ENCODE measurements at places on chromosomes 3 and 15.

DNA sequence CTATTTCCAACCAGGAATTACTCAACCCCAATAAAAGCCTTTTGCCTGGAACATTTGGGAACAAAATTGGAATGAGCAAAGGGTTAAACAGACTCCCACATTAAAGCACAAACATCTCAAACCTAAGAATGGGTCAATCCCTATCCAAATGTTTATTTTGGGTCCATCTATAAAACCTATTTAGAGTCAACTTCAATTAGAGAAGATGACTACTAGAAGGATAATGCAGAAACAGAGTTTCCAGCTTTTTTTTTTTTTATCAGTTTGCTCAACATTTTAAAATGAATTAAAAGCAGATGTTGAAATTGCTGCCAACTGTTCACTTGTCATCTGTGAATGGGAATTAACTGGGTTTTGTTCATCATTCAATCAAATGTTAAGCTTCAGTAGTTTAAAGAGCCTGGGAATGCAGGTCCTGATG is 4.1 kb upstream of the TBC1D23 start:
- DNase-seq = no peak

DNA sequence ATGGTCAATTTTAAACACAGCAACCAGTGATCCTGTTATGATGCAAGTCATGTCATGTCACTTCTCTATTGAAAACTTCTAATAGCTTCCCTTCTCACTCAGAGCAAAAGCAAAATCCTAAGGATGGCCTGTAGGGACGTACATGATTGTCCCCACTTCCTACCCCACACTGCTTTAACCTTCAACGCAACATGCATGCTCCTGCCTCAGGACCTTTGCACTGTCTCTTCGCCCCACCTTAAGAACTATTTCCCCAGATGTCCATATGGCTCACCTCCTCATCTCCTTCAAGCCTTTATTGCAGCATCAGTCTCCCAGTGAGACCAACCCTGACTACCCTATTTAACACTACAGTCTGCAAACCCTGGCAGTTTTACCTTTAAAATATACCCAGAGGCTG is 214.1 kb upstream of the CHRM5 start:
- no peak for DNase-seq

DNA sequence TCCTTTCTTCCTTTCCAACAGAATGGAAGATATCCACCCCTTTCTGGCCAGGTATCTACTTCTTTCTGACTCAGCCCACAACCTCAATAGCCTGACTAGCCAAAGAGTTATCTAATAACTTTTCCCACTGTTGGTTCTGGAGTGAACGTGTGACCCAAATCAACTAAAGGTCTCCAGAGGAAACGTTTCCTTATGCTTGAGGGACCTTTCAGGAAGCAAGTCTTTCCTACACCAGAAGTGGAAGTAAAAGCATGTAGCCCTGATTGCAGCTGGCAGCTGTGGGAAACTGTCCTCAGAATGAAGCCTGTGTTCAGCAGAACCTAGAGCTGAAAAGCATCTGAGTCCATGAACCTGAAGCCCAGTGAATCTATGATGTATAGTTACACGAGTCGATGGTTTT is 34.7 kb upstream of the PHLDB2 start:
- DNase-seq = no peak

DNA sequence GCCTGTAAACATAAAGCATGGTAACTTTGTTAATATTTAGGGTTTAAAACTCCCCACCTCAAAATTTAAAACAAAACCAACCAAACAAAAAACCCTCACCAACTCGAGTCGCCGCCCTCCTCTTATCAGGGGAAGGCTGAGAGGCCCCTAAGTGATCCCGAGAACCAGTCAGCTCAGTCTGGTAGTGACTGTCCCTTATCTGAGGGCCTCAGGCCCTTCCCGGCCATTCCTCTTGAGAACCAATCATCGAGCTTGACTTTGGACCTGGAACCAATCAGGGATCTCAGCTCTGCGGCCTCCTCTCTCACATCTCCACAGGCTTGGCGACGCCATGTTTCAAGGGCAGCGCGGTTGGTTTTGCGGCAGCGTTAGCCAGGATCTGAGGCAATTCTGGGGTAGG is at the start of gene TERB2:
TERB2 (plus strand) TSS at position 300 of the 400 bp plus-strand sequence; CDS start at position 332, 32 bp downstream.
- DNase-seq = no peak

DNA sequence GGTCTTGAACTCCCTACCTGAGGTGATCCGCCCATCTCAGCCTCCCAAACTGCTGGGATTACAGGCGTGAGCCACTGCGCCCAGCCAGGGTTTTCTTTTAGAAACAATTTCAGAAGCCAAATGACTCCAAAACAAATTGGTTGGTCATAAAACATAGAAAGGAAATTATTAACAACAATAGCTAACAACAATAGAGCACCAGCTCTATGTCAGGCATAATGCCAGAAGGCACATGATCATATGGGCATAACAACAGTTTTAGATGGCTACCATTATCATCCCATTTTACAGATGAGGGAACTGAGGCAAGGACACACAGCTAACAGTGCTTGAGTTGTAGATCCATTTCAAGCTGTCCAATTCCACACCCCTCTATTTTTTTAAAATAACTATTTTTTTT is 22.2 kb upstream of the RAF1 start:
- DNase-seq = no peak

- no peak for DNase-seq
These were observed 36.0 kb downstream of the NECTIN3 start for GRCh38 chr3:111107662-111108035.

GRCh38 chr15:79089331-79089889 is 1.2 kb downstream of the RASGRF1 start:
- peak; percentile 33 for DNase-seq

GRCh38 chr3:186366206-186366605 is 4.2 kb upstream of the DGKG start:
- DNase-seq = no peak

- DNase-seq = no peak
These were observed 9.1 kb upstream of the OXTR start for GRCh38 chr3:8778475-8778874.

- no peak for DNase-seq
These were observed 5.0 kb downstream of the TMEM207 start for GRCh38 chr3:190444576-190445145.

GRCh38 chr3:142802891-142803290 is 79.1 kb downstream of the TRPC1 start:
- DNase-seq = no peak

DNA sequence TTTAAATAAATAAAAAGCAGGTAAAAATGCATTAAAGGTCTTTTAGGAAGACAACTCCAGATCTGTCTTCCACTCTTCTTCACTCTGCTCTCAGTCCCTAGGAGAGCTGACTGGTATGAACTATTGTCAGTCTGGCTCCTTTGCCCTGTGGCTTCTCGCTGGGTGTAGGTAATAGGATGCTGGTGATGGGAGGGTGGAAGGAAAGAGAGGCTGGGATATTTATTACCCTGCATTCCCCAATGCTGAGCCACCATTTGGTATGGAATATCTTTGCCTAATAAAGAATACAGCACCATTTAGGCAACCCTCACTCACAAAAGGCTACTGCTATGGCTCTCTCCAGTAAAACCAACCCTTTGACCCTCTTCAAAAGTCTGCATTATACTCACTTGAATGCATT is 326.9 kb downstream of the CNTN3 start:
- DNase-seq = no peak

GRCh38 chr15:39539973-39540558 is 40.8 kb upstream of the THBS1 start:
- no peak for DNase-seq

DNA sequence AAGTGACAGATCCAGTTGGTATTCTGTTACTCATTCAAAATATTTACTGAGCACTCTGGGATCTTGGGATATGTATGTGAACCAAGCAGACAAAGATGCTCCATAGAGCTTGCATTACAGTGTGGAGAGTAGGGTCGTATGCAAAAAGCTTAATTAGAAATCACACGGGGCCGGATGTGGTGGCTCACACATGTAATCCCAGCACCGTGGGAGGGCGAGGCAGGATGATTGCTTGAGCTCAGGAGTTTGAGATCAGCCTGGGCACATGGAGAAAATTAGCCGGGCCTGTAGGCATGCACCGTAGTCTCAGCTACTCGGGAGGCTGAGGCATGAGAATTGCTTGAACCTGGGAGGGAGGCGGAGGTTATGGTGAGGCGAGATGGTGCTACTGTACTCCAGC is 68.7 kb upstream of the MB21D2 start:
- DNase-seq = no peak

GRCh38 chr15:65095011-65095746 is 18.6 kb downstream of the KBTBD13 start:
- DNase-seq = no peak

- DNase-seq = no peak
These were observed 307.4 kb upstream of the DPPA4 start for GRCh38 chr3:109644746-109645145.

DNA sequence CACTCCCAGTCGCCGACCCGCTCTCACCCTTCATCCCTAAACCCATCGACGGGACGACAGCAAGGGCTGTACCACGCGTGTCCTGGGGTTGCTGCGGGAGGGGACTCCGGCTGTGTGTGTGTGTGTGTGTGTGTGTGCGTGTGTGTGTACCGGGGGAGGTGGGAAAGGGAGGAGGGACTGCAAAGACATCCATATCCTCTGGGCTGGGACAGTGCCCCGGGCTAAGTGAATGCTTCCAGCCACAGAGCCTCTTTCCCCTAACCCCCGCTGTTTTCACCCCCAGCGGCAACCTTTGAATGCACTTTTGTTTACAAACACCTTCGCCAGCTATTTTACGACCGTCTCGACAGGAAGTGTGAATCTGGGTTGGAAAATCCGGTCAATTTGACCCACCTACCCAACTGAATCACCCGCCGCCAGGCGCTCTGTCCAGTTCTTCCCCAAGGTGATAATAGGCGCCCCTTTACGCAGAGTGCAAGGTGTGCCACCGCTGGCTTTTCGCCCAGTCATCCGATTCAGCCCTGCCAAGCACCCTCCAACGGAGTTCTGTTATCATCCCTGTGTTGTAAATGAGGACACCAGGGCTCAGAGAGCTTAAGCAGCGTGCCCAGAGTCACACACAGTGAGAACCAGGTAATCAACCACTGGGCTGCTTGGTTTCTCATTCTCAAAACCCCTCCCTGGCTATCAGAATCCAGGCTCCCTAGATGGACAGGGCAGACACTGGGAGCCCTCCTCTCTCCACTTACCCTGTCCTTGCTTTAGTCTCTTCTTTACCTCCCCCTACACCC is 739 bp upstream of the AMOTL2 start:
- DNase-seq = no peak

GRCh38 chr3:150763841-150764483 is 993 bp upstream of the SIAH2 start:
- DNase-seq = peak; percentile 18

GRCh38 chr3:82676356-82677026 is 915.0 kb upstream of the GBE1 start:
- no peak for DNase-seq

DNA sequence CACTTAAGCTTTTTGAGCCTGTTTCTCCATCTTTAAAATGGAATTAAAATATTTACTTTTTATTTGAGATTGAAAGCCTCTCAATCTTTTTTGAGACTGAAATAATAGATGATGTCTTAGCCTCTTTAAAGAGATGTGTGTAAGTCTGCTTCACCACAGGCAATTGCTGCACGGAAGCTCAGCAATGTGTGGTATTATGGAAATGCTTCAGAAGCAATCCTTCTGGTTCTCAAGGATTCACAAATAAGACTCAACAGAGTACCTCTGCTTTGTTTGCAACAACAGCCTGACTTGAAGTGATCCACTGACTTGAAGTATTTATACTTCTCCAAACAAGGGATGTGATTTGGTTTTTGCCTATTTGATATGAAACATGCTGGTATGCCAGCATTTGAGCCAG is 332.0 kb upstream of the RASGRP1 start:
- DNase-seq = no peak

GRCh38 chr3:172279191-172279640 is 169.0 kb downstream of the GHSR start:
- no peak for DNase-seq

DNA sequence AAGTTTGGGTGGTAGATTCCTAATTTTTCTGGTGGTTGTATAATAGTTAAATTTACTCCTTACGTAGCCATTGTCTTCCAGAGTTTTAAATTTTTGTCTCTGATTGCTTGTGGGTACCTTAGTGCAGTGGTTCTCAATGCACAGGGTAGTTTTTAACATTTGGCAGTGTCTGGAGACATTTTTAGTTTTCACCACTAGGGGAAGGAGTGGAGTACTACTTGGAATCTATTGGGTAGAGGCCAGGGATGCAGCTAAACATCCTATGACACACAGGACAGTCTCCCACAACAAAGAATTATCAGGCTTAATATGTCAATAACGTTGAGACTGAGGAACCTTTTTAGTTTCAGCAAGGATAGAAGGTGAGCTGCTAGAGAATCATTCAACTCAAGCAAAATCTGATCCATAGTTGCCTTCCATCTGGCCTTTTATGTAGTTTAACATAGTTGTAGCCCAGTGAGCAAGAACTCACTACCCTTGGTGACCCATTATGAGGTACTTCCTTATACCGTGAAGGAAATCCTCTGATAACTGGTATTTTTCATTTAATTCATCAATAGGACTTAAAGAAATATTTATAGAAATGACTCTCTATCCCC is 8.6 kb upstream of the STX19 start:
- peak; percentile 30 for DNase-seq

DNA sequence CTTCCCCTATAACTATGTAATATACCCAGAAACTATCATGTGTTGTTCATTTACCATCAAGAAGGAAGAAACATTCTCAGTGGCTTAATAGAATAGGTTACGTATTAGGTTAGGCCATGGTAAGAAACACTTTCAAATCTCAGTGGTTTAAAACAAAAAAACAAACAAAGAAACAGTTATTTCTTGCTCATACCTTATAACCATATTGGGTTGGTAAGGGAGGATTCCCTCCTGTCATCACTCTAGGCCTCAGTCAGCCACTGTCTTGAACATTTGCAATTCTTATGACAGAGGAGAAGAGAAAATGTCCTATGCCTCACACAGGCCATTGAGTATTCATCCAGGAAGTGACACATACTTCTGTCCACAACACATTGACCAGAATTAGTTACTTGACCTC is 727.7 kb upstream of the NECTIN3 start:
- no peak for DNase-seq

- no peak for DNase-seq
These were observed 184.0 kb upstream of the LYSMD4 start for GRCh38 chr15:99917252-99917651.

GRCh38 chr3:161054860-161055604 is 50.1 kb downstream of the B3GALNT1 start:
- no peak for DNase-seq

DNA sequence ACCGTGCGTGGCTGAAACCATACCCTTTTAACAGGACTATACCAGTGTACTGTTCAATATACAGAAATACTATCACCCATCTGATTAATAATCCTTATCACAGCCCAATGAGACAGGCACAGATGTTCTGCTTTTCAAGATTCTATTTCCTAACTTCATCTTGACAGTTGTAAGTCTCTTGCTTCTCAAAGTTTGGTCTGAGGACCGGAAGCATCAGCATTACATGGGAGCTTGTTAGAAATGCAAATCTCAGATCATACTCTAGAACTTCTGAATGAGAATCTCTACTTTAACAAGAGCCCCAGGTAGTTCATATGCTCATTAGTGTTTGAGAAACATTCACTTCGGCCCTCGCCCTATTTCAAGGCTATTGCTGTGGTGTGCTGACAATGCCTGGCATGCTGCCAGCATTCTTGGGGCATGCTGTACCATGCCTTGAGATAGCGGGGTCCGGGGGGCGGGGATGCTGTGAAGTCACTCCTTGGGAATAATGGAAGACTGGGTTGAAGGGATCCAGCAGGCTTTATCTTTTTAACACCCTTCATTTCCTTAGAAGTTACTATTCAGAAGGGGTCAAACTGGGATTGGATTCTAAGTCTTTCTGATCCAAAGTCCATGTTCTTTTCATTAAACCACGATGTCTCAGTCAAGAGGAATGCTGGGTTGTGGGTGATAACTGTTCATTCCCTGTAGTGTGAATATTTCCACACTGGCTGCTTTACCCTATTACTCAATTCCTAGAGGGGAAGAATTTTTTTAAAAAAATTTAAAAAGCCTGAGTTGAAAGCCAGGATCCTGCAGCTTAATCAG is 194.7 kb downstream of the LPP start:
- no peak for DNase-seq
